Stimulated activated CD4-positive, alpha-beta T cell treated with anti-CD3 and anti-CD28 coated beads, Interleukin-2, amount 100 ng/mL, for 48 hours (primary cell): ENCODE measurements at places on chromosomes 16 and 17.
A peak's percentile ranks its signal among the peaks of the same experiment; 100 is the strongest.

- no peak for DNase-seq
These were observed 18.6 kb downstream of the GRIN2C start for GRCh38 chr17:74840989-74841666.

- no peak for DNase-seq
These were observed 81.5 kb downstream of the AMFR start for GRCh38 chr16:56343661-56344517.

- no peak for DNase-seq
These were observed 13.7 kb upstream of the CDC42EP4 start for GRCh38 chr17:73325527-73325842.

DNA sequence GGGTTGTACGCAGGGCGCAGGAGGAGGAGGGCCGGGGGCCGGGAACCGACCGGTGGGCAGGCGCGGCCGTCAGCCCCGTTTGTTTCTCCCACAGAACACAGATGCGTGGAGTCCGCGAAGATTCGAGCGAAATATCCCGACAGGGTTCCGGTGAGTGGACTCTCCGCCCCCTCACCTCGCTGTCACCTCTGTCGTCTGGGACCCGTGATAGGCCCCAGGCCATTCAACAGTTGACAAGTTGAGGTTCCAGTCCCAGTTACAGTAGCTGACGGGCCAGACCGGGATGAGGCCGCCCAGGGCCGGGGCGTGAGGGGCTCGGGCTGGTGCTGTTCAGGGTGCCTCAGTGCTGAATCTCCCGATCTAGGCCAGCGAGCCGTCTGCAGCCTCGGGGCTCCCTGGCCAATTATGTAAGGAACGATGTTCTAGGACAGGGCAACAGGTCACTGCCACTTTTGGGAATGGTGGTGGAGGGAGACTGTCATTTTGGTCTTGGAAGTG, 628 bp downstream of the GABARAPL2 start:
- DNase-seq: no peak

DNA sequence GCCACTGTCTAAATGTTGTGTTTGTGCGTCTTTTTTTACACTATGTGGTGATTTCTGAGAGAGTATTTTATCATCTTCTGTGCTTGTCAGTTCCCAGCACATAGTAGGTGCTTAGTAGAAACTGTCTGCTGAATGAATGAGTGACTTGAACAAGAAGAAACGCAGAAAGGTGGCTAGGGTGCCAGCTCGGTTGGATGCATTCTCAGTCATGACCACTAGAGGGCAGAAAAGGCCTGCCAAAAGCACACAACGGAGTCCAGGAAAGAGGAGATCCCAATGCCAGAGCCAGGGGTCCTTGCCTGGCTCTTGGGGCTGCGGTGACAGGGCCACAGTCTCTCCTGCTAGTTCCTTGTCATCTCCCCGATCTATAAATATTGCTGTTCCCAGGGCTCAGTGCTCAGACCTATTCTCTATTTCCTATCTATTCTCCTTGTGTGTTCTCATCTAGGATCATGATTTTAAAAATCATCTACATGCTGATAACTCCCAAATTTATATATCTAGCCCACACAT, 57.3 kb upstream of the CCL1 start:
- peak; percentile 67 for DNase-seq

DNA sequence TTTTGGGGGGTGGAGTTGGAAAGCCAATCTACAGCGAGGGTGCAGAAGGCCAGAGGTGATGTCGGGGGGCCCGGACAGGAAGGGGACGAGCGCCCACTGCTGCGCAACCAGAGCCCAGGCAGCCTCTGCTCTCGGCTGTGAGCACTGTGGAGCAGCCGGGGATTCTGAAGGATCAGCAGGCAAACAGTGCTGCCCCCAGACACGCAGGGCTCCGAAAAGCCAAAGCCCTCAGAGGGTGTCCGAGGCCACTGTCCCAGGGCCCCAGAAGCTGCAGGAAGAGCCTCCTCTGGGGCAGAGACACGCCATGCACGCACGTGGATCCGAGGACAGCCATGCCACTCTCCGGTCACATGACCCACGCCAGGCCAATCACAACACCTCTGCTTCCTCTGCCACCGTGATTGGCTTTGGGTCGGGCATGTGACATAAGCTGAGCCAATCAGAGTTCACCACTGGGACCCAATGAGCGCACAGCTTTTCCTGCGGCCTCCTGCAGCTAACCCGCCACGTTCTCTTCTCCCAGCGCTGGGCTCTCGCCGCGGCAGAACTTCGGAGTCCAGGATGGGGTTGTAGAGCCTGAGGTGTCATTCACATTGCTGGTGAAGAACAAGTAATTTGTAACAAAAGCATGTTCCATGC, 40.7 kb downstream of the ACTG1 start:
- DNase-seq: no peak

- no peak for DNase-seq
These were observed 14.6 kb downstream of the USP22 start for GRCh38 chr17:21028192-21028591.

DNA sequence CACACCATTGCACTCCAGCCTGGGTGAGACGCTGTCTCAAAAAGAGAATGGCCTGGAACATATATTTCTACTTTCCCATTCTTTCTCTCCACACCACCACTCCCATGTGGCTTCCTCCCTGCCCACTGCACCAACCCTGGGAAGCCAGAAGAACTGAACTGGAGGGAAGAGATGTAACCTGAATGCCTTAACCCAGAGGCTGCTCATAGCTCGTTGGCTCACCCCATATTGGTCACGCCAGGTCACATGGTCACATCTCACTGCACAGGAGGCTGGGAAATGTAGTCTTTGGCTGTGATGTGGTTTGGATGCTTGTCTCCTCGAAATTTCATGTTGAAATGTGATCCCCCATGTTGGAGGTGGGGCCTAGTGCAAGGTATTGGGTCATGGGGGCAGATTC, 5.9 kb upstream of the DNAH17 start:
- no peak for DNase-seq

DNA sequence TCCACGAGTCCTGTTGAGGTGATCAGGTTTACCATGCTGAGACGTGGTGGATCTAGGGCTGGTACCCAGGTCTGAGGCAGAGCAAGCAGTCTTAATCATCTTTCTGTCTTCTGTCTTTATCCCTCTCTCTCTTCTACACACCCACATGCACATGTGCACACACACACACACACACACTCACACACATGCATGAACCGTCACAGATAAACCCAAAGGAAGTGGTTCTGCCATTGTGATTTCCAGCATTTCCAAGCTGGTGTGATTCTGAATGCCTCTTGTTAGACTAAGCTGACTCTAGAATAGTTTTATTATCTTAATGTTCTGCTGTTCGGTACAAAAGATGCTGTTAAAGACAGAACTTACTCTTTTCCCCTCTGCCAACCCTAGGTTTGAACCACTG, 411.8 kb upstream of the SALL1 start:
- no peak for DNase-seq

DNA sequence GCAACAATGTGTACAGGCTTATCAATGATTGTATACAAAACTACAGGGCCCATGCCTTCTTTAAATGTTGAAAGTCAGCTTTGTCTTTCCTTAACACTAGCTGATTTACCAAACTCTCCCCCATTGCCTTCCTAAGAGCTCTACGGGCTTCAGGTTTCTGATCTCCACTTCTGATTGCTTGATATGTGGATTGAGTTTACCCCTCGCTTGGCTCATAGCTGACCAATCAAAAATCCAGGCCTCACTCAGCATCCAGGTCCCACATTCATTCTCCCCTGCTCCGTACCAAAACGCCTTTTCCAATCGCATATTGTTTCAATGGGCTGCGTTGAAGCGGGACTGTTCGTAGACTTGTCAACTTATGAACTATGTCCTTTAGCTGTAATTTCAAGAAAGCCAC, 195.1 kb upstream of the TOX3 start:
- DNase-seq: no peak

DNA sequence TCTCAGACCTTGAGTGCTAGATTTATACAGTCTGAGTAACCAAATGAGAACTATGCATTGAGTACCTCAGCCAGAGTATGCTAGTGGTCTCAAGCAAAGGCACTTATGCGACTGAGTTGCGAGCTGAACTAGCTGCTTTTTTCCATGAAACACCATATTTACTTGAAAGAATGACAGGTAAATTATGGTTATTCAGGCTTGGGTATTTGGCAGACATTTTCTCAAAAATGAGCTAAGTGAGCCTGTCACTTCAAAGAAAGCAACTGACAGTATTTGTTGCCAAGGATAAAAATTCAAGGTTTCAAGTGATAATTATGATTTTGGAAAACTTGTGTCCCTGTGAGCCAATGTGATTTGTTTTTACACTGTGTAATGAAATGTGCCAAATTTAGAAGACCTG, 19.3 kb downstream of the CACNG3 start:
- no peak for DNase-seq

DNA sequence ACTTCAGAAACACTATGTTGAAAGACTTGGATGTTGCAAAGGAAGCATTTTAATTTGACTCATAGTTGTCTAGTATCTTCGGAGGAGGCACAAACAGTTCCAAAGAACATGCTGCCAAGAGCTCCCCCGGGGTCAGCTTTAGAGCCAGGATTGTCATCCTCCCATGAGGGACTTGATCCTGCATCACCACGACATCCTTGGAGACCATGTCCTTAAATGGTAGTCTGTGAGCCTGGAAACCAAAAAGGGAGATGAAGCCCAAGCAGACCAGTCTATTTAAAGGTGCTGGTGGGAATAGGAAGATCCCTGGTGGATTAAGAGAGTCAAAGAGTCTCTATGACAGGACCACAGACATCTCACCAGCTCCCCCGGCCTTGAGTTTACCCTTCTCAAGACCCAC, 33.3 kb upstream of the DYNLRB2 start:
- no peak for DNase-seq

DNA sequence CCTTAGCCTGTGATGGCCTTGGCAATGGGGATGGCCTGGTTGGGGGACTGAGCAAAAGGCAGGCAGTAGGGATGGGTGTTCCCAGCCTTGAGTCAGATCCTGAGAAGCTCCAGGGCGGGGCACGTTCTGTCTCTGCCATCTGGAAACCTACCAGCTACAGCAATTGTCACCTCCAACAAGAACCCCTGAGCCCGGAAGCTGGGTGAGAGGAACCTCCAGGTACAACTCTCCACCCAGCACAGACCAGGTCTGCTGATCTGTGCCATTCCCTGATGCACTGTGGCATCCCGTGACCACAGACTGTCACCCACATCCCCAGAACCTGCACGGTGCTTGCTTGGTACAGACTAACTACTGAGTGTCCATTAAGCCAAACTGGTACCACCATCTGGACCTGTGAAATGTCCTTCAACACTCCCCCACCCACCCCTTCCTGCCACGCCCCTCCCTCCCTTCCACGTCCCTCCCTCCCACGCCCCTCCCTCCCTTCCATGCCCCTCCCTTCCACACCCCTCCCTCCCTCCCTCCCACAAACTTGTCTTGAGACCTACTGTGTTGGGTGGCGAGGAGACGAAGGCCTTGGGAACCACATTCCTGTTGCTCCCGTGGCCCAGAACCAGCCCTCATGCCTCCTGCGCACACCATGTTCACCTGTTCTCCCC, 16.6 kb downstream of the MYO15B start:
- DNase-seq: no peak

DNA sequence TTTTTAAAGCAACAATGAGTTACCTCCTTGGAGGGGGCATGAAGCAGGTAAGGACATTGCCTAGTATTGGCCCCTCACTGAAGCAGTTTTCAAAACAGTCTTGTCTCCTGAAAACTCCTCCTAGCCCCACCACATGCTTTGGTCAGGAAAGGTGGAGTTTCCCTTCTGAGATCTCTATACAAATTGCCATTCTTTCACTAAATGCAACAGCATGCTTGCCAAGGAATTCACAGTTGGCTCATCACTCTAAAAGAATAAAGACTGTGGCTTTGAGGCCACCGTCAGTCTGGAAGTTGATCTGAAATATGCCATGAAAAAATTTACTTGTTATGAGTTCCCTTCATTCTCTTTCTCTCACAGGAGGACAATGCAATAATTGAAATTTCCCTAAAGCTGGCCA, 4.2 kb downstream of the TTC19 start:
- DNase-seq: no peak

- no peak for DNase-seq
These were observed 390.4 kb downstream of the SOX9 start for GRCh38 chr17:72511242-72511641.

DNA sequence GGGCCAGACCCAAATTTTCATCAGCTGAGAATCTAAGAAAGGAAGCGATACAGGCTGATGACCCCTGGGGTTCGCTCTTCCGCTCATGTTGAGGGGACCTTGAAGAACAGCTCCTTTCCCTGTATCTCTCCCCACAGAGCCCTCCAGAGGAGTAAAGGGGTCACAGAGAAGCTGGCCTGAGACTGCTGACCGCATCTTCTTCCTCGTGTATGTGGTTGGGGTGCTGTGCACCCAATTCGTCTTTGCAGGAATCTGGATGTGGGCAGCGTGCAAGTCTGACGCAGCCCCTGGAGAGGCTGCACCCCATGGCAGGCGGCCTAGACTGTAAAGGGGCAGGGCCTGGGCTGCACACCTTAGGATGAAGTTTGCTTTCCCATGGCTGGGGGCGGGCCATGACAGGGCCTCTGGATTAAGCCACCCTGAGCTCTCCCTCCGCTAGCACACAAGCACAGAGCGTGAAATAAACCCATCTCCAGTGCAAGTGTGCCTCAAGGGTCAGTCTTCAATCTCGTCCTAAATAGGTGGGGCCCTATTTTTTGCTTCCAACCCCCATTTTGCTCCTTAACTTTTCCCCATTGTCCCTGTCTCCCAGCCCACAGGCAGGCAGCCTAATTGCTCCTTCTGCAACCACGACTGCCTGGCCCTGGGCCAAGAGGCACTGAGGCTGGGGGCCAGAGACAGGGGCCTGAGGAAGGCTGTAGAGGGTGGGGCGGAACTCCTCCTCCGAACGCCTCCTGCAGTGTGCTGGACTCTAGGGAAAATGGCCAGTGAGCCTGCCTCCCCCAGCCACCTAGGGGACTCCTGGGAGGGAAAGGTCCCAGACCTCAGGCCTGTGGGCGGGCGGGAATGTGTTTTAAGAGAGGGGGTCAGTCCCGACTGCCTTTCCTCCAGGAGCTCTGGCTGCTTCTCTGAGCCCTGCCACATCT, 3.6 kb downstream of the ZACN start:
- no peak for DNase-seq

GRCh38 chr16:70688246-70688742, 2.4 kb upstream of the MTSS2 start:
- DNase-seq: no peak

- DNase-seq: no peak
These were observed 32.8 kb downstream of the DHX38 start for GRCh38 chr16:72126429-72126765.

DNA sequence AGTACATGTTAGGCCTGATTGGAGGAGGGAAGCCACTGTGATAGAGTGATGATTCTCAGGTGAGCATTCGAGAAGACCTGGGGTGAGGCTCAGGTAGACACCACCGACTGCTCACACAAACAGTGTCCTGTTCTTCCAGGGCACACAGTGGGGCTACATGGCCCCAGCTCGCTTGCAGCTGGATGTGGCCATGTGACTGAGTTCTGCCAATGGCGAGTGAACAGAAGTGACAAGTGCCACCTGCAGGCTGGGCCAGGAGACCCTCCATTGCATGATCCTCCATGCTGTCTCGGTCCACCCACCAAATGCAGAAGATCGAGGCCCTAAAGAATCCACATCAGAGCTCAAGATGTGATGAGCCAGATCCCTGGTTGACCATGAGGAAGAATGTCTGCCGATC, 6.2 kb downstream of the CES5A start:
- no peak for DNase-seq

- DNase-seq: no peak
These were observed 63.5 kb upstream of the PLCG2 start for GRCh38 chr16:81715358-81716196.

GRCh38 chr16:86924537-86924936, 346.2 kb downstream of the FOXL1 start:
- DNase-seq: no peak
